ENCODE measurements at places on chromosomes 6 and 20.

DNA sequence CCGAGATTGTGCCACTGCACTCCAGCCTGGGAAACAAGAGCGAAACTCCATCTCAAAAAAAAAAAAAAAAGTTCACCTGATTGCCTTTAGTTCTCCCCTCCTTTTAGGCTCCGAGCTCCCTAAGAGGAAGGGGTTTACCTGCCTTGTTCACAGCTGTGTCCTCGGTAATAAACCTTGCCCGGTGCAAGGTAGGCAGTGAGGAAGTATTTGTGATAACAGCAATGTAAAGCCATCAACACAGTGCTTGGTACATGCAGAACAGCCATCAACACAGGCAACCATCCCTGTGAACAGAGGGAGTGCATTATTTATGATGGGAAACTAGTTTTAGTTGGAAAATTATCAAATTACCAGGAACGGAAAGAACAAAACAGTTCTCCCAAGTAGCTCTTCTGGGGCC, 1.8 kb upstream of the SPO11 start:
- DNase-seq, result no peak

DNA sequence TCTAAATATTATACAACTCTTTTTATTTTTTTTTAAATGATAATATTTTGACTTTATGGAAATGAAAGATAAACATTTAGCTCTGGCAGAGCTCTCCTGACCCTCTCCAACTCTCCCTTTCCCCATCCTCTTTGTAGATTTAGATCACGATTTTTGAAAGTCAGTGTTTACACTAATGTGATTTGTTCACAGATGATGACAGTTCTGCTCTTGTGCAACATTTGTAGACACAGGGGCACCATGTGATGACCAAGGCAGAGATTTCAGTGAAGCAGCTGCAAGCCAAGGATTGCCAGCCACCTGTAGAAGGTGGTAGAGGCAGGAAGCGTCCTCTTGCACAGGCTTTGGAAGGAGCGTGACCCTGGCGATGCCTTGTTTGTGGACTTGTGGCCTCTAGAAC, 483.2 kb downstream of the QKI start:
- DNase-seq, result no peak

GRCh38 chr20:37627060-37627766, 66.6 kb upstream of the CTNNBL1 start:
- DNase-seq, result peak; percentile 45

- DNase-seq, result no peak
Observed at GRCh38 chr6:53629120-53629477, 36.5 kb downstream of the KLHL31 start.

DNA sequence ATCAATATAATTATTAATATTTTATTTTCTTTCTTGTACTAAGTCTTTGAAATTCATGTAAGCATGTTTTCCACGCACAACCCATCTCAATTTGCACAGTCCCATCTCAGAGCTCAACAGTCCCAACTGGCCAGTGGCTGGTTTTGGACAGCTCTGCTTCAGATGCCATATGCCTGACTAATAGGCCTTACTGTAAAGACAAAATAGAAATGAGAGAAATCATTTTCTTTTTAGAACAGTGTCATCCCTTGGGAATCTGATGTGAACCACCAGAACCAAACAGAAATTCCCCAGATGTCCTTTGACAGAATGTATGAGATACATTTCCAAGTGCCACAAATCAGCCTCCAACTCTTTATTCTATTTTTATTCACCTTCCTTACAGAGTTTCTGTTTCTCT, 338.9 kb downstream of the ESR1 start:
- DNase-seq, result peak; percentile 86

Measured in fibroblast of skin of right quadriceps (primary cell).